ENCODE measurements at places on chromosomes 6 and 20. TPM values are rescaled to one million over a fixed set of nuclear protein-coding genes. Genes with fewer than 3 reads are reported as not detected.

SYCP2L gene
- 0.51 TPM for polyA plus RNA-seq

EYA2 gene
- polyA plus RNA-seq = not detected

NRSN1 gene
- not detected for polyA plus RNA-seq

NR2E1 gene
- polyA plus RNA-seq = not detected

CALHM4 gene
- not detected for polyA plus RNA-seq

RHAG gene
- polyA plus RNA-seq = not detected

SPATA25 gene
- polyA plus RNA-seq = 6.6 TPM

PRR18 gene
- 0.33 TPM for polyA plus RNA-seq

ARMH2 gene
- polyA plus RNA-seq = not detected

APCDD1L gene
- 1.4 TPM for polyA plus RNA-seq

COL9A1 gene
- polyA plus RNA-seq = 20.6 TPM

SLC17A1 gene
- not detected for polyA plus RNA-seq

PRRT1 gene
- 6.2 TPM for polyA plus RNA-seq

ISM1 gene
- polyA plus RNA-seq = not detected

LRRC73 gene
- 2.9 TPM for polyA plus RNA-seq

REV3L gene
- 18.1 TPM for polyA plus RNA-seq

PRPH2 gene
- polyA plus RNA-seq = 15.0 TPM

TMEM74B gene
- 10.9 TPM for polyA plus RNA-seq

Measured in cardiac muscle cell (in vitro differentiated cells and primary cell).